GM18507 (cell line): ENCODE measurements at places on chromosomes 3 and 15.

DNA sequence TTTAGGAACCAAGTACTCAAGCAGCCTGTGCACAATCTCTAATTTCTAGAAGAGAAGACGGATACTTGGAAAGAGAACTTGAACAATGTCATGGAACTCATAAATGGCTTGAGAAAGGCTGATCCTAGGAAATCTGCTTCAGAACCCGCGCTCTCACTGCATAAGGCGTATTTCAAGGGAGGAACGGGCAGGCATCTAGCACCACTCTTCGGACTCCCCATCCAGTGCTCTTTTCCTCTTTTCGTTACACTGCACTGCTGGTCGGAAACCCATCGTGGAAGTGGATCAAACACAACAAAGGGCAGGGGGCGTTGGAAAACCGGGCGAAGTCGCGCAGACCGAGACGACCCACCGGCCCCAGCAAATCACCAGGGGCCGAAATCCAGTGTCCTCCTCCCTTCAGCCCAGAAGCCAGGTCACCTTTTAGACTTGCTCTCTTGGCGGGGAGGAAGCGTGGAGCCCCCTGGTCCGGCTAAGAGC, 539 bp upstream of the TLNRD1 start:
- DNase-seq = no peak

GRCh38 chr15:89792106-89792805, 16.1 kb downstream of the MESP2 start:
- DNase-seq = no peak

DNA sequence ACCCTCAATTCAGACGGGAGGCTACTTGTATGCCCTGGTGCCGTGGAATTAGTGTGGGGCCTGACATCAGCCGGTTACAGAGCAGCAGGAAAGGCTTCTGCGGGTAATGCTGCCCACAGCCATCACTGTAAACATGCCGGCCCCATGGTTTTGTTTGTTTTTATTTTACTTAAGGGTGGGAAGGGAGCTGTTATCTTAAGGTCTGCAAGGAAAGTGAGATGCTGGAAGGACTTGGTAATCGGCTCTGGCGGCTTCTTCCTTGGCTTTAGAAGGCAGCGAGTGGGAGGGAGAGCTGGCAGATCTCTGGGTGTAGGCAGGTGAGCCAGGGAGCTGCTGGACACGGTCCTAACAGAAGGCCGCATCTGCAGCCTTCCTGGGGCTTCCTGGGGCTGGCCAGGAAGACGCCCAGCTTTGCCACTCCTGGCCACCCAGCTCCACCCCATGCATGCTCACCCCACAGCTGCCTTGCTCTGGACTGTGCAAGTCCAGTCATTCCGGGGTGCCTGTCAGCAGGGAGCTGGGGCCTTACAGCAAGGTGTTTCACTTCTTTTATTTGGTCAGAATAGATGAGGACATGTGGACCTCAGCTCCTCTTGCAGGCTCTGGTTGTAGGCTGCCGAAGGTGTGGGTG, 54.1 kb upstream of the FURIN start:
- DNase-seq = no peak

DNA sequence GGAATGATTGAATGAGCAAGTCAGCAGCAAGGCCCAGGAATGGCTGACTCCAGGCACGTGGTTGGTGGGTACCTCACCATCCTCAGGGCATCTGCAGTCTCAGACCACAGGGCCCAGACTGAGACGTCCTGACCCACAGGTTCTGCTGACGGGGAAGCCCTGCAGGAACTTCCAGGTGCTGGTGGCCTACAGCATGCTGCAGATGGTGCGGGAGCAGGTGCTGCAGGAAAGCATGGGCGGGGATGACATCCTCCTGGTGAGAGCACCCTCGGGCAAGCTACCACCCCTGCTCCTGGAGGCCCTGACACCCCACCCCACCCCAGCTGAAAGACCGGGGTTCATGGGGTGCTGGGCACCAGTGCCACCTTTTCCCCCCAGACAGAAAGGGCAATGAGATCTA, 14.1 kb downstream of the TBC1D21 start:
- DNase-seq = no peak

GRCh38 chr3:10226293-10226692, 22.0 kb upstream of the TATDN2 start:
- DNase-seq = no peak

- DNase-seq = no peak
Observed at GRCh38 chr15:73677146-73677607, 7.0 kb upstream of the CD276 start.

DNA sequence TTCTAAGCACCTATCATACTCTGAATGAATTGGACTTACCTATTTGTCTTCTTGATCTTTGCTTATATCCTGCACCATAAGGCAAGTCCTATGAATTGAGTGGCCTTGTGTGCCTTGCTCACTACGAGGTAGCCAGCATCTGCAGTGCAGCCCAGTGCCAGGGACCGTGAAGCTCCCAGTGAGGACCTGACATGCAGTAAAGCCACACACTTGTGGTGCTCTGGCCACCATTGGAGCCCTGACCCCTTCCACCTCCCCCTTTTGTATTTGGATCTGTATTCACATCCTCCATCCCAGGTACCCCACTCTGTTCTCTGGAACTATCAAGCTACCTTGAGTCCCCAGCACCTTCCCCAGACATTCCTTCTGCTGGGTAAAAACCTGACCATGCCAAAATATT, 52.1 kb downstream of the BSN start:
- no peak for DNase-seq

- DNase-seq = no peak
Observed at GRCh38 chr15:60195611-60196010, 191.5 kb downstream of the FOXB1 start.

GRCh38 chr3:102896851-102897621, 462.2 kb downstream of the ZPLD1 start:
- DNase-seq = no peak

DNA sequence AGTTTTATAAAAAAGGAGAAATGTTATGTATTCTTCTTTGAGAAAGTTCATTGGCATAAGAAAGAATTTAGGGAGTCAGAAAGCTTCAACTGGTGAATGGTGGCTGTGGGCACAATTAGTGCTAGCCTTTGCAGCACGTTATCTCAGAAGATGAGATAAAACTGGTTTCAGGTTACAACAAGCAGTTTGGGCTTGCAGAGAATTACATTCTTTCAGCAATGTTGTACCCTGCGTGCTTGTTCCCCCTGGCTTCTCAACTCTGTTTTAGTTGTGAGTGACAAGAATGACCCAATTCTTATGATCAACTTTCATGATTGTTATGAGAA, 31.6 kb upstream of the ACP3 start:
- no peak for DNase-seq

GRCh38 chr3:52671676-52672075, 14.0 kb downstream of the PBRM1 start:
- DNase-seq = no peak

DNA sequence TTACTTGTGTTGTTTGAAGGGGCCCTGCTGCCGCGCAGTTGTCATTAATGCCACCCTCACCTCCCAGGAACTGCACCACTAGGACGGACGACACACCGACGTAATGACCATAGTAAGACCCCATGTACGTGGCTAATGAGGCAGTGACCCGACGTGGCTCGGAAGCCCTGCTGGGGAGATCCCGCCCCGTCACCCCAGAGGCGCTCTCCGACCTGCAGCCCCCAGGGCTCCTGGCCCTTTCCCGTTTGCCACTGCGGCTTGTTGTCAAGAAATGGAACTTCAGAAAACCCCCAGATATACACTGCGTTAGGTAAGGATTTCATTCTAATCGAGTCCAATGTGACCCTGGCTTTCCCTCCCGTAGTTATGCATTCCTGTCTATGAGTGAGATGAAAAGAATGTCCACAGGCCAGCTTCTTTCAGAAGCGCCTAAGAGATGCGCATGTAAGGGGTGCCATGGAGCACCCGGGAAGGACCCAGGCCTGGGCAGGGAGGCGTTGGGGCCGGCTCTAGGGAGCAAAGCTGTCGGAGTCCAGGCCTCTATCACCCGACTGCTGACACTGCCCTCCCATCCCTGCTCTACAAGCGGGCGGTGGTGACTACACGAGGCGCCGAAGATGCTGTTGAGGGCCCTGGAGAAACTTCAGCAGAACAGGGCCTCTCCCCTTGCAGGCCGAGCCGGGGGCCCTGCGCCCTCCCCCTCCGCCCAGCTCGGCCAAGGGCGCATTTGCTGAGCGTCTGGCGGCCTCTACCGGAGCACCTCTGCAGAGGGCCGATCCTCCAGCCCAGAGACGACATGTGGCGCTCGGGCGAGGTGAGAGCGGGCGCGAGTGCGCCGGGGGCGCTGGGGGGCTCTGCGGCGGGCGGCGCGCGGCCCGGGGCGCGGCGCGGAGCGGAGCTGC, at the start of gene GABRA5:
GABRA5 (plus strand) TSS at position 765 of the 902 bp plus-strand sequence. CDS start 2,187 bp downstream, outside the sequence.
- DNase-seq = no peak

GRCh38 chr3:67561667-67562394, 92.6 kb downstream of the SUCLG2 start:
- DNase-seq = no peak

GRCh38 chr3:178352326-178353005, 183.8 kb upstream of the KCNMB2 start:
- no peak for DNase-seq

DNA sequence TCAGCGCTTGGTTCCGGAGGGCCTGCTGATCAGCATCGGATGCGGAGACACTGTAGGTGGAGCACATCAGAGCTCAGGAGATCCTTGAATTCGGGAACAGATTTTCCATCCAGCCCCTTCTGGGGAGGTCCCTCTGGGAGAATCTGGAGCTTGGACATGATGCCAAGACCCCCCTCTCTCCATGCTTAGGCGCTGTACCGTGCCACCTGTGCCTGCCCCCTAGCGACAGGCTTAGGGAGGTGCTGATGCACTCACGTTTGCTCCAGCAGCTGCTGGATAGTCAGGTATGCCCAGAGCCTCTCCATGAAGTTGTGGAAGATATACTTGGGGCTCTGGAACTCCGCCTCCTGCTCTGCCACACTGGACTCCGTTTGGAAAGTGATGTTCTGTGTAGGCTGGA, 9.7 kb downstream of the ITIH4 start:
- peak; percentile 25 for DNase-seq

DNA sequence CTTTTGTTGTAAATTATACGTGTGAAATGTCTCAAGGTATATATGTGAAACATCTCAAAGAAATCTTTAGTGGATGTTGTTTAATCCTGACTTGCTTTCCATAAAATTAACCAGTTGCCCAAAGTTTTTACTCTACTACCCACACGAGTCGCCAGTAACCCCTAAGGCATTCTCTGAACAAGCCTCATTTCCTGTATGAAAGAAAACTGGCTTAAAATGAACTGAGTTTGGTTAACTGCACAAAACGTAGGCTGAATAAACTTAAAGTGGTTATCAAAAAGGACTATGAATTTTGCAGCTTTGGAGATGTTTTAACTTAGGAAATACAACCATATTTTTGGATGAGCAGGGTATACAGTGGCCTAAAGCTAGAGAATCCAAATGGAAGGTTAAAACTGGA, 2.7 kb upstream of the APPL1 start:
- no peak for DNase-seq

- no peak for DNase-seq
Observed at GRCh38 chr15:70170096-70170699, 72.5 kb upstream of the TLE3 start.

GRCh38 chr3:138347960-138348753, at the start of gene MRAS:
Gene MRAS, plus strand, starts transcription at chr3:138348579. Its CDS starts 24,305 bp downstream, at chr3:138372884.
- no peak for DNase-seq

- DNase-seq = no peak
Observed at GRCh38 chr3:141816958-141817357, 53.8 kb downstream of the GRK7 start.

GRCh38 chr3:29686889-29687592, 406.2 kb downstream of the RBMS3 start:
- peak; percentile 32 for DNase-seq

DNA sequence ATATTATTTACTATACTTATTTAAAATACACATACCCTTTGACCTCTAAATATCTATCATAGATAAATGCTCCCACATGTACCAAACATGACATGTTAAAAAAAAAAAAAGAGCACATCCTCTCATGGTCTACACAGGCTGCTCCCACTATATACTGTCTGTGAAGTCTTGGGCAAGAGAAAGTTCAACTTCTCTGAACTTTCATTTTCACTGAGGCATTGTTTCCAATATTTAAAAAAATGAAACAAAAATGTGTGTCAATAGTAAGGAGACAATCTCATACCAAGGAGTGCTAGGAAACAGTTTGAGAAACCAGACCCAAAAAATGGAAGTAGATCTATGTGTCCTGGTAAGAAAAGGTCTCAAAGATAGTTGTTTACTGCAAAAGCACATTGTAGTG, 29.3 kb downstream of the SLC4A7 start:
- DNase-seq = no peak
